ENCODE measurements at places on chromosomes 4 and X.

DNA sequence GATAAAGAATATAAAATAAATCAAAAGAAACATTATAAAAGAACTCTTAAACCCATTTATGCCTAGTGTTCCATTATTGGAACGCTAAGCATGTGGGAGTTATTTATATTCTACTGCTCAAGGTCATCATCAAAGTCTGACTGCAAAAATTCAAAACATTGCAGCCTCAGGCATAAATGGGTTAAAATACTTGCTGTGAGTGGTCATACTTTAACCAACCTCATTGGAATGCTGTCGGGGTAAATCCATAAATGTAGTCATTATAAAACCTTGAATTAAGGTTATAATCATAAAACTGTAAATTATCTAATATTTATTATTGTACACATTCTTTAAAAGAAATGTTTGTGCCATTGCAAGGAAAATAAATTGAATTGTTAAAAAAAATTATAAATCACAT is 55.0 kb downstream of the RPS6KA6 start:
- no peak for DNase-seq

GRCh38 chrX:34918856-34919255 is 23.7 kb upstream of the FAM47B start:
- no peak for DNase-seq

- DNase-seq: peak; percentile 35
Observed at GRCh38 chr4:78613522-78614321, 62.2 kb downstream of the ANXA3 start.

DNA sequence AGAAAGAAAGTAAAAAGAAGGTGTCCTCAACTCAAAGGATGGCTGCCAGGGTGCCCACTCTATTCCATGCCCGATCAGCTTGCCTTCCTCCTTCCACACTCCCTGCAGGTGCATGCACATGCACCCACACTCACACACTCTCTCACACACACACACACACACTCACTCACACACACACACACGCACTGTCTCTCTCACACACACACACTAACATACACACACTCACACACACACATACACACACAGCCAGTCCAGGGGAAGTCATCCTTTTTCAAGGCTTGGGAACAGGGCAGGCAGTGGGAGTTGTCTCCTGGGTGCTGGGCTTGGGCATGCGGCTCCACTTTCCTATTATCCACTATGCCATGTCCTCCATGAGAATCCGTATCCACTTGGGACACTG is 50.4 kb downstream of the CRMP1 start:
- DNase-seq: no peak

Data from GM10248 (cell line).